ENCODE measurements at places on chromosomes 5 and 9.
A peak's percentile ranks its signal among the peaks of the same experiment; 100 is the strongest.

DNA sequence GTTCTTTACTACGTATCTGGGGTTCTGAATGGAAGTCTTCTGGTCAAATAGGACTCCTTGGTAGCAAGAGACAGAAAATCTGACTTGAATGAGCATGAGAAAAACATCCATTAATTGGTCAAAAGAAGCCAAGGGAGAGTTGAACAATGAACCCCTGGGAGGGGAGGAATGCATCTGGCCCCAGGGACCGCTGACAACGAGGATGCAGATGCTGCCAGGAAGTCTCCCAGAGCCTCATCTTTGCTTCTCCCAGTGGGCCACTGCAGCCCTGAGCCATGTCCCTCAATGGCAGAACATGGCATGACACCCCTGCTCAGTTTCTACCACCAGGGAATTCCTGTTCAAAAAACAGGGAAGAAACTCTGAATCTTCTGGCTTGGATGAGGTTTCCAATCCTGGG, 50.5 kb upstream of the ICE1 start:
- no peak for DNase-seq

GRCh38 chr5:34521628-34522290, 134.4 kb upstream of the RAI14 start:
- no peak for DNase-seq

GRCh38 chr5:83157163-83157562, 79.8 kb downstream of the XRCC4 start:
- no peak for DNase-seq

GRCh38 chr9:3912280-3912679, 386.5 kb upstream of the RFX3 start:
- no peak for DNase-seq

DNA sequence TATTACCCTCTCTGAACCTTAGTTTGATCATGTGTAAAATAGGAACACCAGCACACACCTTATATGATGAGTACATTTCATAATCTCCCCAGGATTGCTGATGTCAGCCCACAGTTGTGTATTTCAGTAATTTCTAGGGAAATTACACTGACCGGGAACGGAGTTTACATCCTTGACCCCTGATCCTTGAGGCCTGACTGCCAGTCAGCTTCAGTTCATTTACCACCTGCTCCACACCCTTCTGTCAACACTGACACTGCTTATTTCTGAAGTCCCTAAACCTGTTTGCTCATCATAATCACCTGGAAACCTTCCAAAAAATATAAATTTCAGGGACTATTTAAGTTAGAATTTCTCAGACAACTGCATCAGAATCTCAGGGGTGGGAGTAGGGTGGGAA, 55.3 kb downstream of the ZNF622 start:
- no peak for DNase-seq

DNA sequence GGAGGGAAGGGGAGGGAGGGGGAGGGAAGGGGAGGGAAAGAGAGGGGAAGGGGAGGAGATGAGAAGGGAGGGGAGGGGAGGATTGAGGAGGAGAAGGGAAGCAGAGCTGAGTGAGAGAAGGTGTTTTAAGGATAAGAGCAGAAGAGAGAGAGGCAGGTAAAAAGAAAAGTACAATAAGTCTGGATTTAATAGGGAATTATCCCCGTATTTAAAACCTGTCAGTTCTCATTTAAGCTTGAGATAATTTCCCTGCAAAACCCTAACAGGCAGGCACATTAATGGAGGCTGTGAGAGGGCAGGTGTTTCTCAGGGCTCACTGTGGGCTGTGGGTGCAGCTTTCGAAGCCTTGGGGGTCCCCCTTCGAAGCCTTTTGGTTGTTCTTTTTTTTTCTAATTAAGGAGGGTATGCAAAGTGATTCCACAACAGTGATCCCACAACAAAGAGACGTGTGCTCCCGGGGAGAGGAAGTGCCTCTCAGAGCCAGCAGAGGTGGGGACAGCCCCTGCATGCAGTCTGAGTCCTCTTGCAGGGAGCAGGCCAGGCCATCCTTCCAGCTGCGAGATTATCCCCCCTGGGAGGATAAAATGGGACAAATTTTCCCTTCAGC, 317.9 kb upstream of the IRX1 start:
- no peak for DNase-seq

- DNase-seq, result no peak
These were observed 37.3 kb upstream of the ZNF622 start for GRCh38 chr5:16502866-16503265.

DNA sequence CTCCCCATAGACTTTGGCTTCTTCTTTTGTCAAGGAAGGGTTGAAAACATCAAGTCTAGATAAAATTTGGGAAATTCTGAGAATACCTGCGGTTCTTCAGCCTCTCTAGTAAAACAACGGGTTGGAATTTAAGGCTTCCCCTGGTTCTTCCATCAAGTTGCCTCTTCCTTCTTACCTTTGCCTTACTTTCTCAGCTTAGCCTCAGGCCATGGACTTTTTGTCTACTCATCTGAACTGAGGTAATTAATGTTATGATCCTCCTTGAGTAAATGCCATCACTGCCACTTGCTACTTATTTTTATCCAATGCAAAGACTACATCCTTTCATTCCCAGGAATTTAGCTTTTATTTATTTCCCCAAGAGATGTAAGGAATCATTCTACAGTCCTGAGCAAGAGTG, 184.4 kb downstream of the MPDZ start:
- no peak for DNase-seq

DNA sequence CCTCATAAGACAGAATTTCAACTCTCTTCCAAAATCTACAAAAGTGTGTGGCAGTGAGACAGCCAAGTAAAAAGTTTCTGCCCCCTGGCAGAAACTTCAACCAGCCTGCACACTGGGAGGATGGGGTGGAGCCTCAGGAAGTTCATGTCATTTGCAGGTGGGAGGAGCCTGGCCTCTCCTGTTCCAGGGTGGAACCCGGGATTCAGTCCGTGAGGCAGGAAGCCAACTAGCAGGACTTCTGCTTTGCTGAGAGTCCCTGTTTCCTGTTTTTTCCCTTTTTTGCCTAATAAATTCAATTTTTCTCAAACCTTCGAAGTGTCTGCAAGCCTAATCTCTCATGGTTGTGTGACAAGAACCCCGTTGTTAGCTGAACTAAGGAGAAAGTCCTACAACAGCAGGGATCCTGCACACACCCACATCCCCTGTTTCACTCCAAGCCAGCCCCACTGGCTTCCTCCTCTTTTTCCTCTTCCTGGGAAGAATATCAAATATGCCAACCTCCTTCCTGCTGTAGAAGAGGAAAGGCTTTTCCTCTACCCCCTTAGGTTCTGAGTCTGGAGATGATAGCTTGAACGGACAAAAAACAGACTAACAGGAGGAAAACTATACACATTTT, 69.3 kb downstream of the ALDH7A1 start:
- DNase-seq, result no peak

DNA sequence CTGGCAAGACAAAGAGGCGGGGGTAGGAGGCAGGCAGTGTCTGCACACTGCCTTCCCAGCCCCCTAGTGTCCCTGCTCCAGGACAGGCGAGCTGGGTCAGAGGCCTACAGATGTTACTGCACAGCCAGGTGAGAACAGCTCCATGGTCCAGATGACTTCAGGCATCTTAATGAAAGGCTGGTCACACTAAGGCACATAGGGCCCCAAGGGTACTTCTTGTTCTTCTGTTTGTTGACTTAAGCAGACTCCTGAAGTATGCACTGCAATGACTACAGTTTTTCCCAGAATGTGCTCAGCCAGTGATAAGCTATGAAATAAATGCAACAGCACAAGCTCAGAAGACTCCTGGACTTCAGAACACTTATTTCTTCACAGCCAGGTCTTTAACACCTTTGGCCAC, 27.4 kb downstream of the ATPSCKMT start:
- no peak for DNase-seq

DNA sequence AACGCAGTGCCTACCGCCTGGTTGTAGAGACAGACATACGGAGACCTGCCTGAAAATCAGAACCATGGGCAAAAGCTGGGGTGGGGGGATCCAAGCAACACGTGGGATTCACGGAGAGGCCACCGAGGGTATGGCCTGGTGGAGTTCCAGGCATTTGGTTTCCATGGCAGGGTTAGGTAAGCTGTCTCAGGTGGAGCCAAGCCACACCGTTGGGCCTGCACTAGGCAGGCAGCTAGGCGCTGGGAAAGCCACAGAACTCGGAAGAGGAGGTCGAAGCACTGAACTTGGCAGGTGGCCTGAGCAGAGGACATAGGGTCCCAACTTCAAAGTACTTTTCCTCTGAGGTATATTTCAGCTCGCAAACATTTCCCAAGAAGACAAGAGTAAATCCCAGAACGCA, 111.6 kb downstream of the ISL1 start:
- no peak for DNase-seq

DNA sequence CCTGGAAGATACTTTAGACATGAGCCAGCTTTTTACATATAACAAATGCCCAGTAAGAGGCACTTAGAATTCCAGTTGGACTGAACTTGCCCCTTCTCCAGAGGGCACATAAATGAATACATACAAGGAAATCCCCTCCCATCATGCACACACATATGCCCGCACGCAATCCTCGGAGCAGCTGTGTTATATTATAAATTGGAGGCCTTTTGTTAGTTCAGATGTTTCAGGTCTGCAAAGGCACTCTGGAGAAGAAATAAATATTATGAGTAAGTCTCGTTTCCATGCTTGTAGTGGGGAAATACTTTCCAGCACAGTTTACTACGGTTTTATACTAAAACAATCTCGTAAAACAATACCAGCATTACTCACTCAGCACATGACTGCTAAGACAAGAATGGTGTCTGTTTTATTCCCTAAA, 17.6 kb upstream of the MUSK start:
- DNase-seq, result no peak

GRCh38 chr5:43631182-43631910, 28.4 kb downstream of the NNT start:
- DNase-seq, result peak; percentile 6

DNA sequence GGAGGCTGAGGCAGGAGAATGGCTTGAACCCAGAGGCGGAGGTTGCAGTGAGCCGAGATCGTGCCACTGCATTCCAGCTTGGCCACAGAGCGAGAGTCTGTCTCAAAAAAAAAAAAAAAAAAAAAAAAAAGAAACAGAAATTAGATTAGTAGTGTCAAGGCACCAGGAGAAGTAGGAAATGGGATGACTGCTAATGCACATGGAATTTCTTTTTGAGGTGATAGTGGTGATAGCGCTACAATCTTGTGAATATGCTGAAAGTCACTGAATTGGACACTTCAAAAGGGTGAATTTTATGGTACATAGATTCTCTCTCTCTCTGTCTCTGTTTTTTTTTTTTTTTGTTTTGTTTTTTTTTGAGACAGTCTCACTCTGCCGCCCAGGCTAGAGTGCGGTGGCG, 42.1 kb upstream of the SUB1 start:
- no peak for DNase-seq

- DNase-seq, result no peak
These were observed 195.3 kb downstream of the SEMA6A start for GRCh38 chr5:116379306-116379705.

DNA sequence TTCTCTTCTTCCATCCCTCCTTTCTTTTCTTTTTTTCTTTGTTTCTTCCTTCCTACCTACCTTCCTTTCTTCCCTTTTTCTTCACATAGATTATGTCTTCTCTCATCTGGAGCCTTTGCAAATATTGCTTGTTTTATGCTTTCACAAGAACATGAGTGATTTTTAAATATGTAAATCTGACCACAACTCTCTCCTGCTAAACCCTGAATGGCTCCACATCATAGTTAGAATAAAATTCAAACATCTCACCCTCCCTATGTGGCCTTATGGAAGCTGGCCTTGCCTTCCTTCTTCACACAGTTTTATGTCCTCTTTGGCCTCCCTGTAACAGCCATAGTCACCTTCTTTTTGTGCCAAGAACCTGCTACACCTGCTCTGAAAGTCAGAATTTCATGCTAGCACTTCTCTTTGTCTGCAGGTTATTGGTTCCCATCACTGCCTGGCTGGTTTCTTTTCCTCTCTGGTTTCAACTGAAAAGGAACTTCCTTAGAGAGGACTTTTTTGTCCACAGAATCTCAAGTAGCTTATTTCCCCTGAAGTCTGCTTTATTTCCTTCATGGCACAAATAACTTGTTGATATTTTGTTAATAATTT, 114.3 kb upstream of the TNC start:
- DNase-seq, result no peak

GRCh38 chr5:120446068-120446492, 18.0 kb upstream of the PRR16 start:
- DNase-seq, result no peak

DNA sequence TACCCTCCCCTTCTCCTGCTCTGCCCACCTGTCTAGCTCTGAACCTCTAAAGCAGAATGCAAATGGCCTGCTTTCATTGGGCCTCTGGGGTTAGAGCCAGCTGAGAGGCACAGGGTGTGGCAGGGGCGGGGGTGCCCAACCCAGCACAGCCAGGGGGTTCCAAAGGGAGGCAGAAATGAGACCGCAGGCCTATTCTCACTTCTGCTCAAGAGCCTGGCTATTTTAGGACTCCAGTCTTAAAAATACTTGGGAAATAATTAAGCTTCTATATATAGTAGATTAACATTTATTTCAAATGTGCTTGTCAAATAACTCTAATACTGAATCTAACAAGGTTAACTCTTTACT, 5.7 kb downstream of the QSOX2 start:
- DNase-seq, result no peak

GRCh38 chr9:69023650-69024049, 9.7 kb upstream of the PRKACG start:
- DNase-seq, result no peak

All from stimulated activated CD4-positive, alpha-beta T cell treated with anti-CD3 and anti-CD28 coated beads, TNF-alpha, amount 100 ng/mL, for 48 hours (primary cell).